ENCODE measurements at places on chromosomes 2 and 18.

DNA sequence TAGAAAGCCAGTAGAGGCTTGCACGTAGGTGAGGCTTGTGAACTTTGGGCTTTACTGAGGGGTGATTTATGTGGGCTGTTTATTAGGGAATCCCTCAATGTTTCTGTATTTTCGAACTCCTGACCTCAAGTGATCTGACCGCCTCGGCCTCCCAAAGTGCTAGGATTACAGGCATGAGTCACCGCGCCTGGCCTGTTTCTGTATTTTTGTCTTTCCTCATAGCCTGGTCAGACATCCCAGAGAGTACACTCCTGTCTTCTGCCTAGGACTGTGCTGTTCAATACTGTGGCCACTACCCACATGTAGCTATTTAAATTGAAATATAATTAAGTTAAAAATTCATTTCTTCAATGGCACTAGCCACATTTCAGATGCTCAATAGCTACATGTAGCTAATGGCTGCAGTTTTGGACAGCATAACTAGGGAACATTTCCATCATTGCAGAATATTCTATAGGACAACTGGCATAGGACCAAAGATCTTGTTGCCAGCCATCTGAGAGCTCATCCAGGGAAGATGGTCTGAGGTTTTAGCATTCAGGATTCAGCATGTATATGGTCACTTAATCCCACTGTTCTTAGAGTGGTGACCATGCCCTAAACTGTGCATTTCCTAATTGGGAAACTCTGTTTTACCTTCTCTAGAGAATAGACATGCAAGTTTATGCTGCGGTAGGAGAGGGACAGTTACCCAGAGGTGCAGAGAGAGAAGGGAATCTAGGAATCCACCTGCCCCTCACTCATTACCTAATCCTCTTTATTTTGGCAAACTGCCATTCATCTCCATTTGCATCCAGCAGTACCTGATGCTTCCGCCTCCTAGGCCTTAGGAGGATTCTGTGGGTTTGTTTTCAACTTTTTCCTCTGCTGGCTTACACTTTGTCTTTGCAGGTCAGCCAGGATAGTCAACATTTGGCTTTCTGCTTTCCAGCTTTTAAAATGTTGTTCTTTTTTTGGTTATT, 64.4 kb downstream of the LCLAT1 start:
- DNase-seq: no peak

DNA sequence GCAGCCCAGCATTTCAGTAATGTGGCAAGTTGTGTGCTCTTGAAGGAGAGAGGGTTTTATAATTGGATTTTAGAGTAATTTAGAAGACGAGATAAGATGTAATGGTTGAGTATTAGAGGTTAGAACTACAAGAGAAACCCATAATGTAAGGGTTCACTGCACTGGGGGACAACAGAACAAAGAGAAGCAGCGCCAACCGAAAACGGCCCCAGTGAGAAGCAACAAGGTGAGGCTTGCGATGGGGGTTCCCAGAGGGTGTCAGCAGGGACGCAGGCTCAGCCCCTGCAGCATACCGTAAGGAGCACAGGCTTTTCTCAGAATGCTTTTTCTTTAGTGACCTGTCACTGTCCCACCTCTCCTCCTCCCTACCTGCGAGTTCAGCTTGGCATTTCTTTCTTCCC, 183.9 kb upstream of the ETAA1 start:
- DNase-seq: no peak

GRCh38 chr2:207682557-207682956, 28.9 kb upstream of the CCNYL1 start:
- DNase-seq: no peak

DNA sequence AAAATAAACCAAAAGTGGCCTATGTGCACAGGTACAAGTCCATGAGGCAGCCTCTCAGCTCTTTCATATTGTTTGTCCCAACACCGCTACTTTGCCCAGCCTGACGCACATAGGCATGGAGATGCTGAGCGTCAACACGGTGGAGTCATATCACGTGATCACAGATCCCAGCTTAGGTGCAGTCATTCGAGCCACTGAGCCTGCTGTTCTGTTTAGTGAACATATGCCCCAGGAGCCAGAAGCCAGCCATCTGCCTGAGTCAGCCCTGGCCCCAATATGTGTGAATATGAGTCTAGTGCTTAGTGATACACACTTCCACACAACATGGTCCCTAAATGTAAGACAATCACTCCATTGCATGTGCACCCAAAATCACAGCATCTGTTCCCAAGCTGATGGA, 88.2 kb upstream of the LCLAT1 start:
- DNase-seq: no peak

GRCh38 chr18:35526495-35527059, 28.8 kb upstream of the INO80C start:
- no peak for DNase-seq

DNA sequence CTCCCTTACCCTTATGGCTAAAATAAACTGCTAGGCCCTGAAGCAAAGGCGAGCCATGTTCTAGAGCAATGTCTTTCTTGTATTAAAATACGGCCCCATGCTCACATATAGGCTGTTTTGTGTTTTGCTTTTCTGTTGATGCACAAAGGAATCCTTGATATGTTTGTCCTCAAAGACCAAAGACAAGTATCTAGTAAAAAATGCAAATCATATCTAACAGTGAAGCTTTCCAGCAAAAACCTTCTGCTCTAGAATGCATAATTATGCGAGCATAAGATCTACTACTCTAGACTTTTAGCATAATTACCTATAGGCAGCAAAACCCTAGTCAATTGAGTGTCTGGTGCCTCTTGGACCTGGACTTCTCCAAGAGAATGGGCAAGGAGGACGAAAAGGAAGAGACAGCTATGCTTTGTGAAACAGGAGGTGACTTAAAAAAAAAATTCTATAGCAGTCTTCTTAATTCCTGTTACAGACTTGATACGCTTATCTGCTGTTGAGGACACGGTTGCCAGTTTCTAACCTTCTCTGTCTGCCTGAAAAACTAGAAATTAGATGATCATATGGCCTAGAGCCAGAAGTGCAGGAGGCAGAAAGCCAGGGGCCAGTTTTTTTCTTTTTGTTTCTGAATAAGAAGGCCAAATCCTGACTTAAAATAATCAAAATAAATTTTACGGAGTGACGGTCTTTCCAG, 1.5 kb upstream of the AMMECR1L start:
- DNase-seq: no peak

DNA sequence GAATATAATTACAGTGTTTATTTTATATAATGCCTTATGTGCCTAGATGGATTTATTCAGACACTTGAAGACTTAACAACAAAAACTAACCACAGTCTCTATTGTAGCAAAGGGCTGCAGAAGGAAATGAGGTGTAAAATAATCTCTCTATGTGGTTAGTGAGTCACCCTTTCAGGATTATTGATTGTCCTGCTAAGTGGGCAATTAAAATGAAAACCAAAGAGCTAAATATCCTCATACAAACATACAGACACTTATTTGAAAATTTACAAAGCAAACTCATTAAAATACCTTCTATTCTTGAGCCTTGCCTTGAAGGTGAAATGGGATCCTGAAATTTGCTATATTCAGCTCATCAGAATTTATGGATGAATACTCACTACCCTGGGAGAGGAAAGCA, 27.7 kb upstream of the DCC start:
- no peak for DNase-seq

DNA sequence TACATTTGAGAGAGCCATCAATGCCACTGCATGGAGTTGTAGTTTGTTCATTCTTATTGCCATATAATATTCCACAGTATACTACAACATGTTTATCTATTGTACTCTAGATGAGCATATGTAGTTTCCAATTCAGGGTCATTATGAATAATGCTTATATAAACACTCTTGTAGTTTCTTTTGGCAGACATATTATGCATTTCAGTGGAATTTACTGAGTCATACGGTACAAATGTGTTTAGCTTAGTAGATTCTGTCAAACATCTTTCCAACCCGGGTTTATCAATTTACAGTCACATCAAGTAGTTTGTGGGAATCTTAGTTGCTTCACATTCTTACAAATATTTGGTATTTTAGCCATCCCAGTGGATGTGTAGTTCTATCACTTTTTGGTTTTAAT, 161.1 kb downstream of the KCNH7 start:
- no peak for DNase-seq

GRCh38 chr2:10634495-10634894, 55.3 kb downstream of the NOL10 start:
- no peak for DNase-seq

DNA sequence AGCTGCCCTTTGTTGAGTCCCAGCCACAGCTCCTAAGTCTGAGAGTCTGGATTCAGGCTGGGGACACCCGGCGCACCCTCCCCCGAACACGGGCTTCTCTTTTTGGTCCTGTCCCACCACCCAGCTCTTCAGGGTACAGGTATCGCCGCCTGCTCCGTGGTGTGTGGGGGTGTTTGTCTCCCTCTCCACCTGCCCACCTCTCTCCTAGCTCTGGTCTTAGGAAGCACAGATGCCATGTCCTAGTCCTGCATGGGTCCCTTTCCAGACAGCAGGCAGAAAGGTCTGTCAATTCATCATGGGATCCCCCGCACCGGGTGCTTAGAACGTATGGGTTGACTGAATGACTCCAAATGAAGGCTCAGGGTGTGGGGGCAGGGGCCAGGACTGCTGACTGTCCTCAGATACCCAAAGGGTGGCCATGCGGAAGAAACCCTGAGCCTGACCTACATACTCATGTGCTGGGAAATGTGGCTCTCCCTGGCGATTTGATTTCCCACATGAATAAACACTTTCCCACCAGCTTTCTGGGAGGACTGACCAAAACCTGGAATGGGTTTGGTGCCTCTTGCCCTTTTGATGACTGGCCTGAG, 156.8 kb downstream of the CELF4 start:
- DNase-seq: no peak

GRCh38 chr2:164993287-164994016, 38.1 kb upstream of the SLC38A11 start:
- no peak for DNase-seq

GRCh38 chr18:42025974-42026625, 71.1 kb downstream of the PIK3C3 start:
- DNase-seq: no peak

DNA sequence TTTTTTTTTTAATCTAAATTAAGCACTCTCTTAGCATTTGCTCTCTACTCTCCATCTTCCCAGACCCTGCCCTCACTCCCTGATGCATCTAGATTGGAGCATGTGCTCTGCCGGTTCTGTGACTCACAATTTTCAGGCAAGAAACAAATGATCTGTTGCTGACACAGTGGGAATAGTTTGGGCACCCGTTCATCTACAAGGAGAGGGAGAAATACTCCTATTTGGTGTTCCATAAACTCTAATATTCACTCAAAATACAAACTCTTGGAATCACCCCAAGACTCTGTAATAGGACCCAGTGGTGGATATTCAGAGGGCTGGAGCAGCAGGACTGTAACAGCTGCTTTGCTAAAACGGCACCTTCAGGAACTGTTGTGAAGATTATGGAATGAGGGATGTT, 37.1 kb upstream of the LINC00305 start:
- no peak for DNase-seq

- no peak for DNase-seq
Measured at GRCh38 chr2:51846018-51846417, 814.1 kb upstream of the NRXN1 start.

DNA sequence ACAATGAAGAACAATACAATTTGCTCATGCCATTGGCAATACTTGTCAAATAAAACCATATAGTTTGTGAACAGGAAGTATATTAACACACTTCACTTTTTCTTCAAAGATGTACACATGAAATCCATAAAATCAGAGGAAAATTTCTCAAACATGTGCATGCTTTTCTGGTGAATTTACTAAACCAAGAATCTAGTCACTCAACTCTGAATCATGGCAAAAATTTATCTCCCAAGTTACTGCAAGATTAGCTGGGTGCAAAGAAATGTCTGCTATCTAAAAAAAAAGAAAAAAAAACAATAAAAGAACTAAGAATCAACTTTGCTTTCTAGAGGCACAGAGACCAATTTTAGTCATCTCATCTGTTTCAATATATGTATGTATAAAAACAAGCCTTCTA, 419.2 kb downstream of the NR4A2 start:
- DNase-seq: no peak

- no peak for DNase-seq
Measured at GRCh38 chr2:128314348-128315121, 4.1 kb downstream of the HS6ST1 start.

DNA sequence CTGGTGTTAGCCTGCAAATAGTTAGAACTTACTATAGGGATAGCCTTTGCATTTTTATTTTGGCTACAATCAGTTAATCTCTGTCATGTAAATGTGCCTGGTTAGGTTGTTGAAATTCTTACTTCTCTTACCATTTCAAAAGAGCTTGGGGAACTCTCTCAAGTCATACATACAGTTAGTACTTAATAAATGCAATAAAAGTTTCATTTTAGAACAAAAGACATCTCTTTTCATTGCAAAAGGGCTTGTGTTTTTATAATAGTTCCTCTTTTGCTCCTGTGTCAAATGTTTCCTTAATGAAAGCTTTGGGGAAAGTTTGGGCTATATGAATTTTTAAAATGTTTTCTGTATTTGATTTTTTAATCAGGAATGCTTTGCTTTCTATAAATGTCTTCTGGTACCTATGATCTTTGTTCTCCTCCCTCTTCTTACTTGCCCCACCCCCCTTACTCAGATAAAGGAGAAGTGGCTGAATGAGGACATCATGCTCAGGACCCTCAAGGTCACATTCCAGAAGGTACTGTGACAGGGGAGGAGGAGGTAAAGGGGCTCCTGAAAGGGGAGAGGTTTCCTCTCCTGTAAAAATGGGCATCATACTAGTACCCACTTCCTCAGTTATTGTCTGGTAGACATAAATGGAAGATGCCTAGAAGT, 13.6 kb downstream of the PTPN18 start:
- no peak for DNase-seq

DNA sequence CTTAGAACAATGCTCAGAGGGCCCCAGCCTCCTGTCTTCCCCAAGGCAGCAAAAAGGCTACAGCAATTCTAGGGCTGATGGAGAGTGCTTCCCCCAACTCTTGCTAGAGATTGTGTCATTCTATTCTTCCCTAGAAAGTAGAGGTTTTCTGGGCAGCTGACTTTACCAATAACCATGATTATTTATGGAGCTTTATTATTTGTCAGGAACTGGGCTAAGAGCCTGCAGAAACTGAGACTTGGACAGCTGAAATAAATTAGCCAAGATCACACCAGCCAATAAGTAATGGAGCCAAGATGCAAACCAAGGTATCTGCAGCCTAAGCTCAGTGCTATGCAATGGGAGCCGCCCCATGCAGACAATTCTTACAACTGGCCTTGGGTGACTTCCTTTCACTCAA, 84.8 kb downstream of the CCBE1 start:
- no peak for DNase-seq

DNA sequence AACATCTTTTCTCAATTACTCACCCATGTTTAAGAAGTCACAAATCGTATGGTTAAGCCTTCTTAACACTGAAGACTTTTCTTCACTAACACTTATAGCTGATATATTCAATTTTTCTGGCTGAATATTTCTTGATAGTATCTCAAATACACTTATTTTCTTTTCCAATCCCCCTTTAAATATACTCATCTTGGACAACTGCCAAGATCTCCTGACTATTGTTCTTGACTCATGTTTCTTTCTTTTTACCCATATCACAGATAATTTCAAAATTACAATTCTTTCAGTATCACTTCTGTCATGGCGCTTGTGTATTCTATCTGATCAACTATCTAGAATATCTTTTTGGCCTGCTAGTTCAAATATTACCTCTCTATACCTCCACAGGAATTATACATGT, 954.3 kb upstream of the ACVR2A start:
- no peak for DNase-seq

GRCh38 chr2:225994748-225995405, 595.4 kb downstream of the NYAP2 start:
- DNase-seq: no peak

GRCh38 chr18:45728336-45729010, 4.5 kb downstream of the SLC14A1 start:
- no peak for DNase-seq
